ENCODE measurements at places on chromosomes 3 and 15.

GRCh38 chr3:137349557-137350348, 392.0 kb downstream of the IL20RB start:
- DNase-seq: no peak

GRCh38 chr15:60460931-60461330, 18.0 kb downstream of the ICE2 start:
- no peak for DNase-seq

- DNase-seq: no peak
Measured at GRCh38 chr15:38059665-38060064, 125.2 kb downstream of the TMCO5A start.

DNA sequence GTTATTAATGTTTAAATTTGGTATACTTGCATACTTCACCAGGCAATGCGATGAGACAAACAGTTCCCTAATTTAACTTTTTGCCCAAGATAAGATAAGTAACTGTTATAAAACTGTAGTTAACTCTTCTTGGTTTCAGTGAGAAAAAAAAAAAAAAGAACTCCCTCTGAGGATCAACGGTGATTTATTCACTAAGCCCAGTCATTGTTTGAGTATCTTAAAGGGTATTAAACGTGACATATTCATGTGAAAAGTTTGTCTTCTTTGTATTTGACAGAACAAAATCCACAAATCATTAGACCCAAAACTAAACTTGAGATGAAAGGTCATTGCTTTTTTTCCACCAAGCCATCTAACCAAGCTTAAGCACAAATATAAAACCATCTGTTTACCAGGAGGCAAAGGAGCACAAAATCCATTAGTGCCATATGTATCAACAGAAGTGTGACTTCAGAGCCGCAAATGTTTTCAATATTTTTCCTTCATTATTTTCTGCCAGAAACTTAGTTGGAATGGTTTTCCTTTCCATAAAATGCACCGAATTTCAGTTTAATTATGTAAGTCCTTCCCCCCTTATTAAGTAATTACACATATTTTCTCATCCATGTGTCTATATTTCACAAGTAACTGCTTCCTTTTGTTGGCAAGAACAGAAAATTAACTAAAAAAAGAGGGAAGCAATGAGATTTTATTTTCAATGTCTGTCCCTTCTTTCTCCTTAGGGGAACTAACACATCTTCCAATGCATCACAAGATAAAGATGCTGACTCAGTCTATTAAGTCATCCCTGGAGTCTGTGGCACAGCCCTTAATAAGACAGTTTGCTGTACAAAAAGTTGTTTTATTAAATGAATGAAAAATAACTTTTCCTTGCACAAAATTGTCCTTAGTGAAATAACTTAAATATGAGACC, 92.2 kb upstream of the RAP2B start:
- peak; percentile 58 for DNase-seq

DNA sequence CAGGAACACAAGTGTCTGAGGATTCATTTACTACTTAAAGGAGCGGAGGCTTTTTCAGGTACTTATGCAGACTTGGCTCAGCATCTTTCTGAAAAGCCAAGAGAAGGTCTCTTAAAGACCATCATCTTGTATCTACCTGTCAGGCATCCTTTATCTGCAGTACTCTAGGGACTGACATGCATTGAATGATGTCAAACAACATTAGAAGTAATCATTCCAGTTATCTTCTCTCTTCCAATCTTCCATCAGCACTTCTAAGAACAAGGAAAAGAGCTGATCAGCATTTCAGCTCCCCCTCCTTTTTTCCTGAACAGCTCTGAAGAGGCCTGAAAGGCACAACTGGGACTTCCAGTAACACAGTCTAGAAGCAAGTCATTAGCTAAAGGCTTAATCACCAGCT, 214.8 kb downstream of the KCNH8 start:
- no peak for DNase-seq

DNA sequence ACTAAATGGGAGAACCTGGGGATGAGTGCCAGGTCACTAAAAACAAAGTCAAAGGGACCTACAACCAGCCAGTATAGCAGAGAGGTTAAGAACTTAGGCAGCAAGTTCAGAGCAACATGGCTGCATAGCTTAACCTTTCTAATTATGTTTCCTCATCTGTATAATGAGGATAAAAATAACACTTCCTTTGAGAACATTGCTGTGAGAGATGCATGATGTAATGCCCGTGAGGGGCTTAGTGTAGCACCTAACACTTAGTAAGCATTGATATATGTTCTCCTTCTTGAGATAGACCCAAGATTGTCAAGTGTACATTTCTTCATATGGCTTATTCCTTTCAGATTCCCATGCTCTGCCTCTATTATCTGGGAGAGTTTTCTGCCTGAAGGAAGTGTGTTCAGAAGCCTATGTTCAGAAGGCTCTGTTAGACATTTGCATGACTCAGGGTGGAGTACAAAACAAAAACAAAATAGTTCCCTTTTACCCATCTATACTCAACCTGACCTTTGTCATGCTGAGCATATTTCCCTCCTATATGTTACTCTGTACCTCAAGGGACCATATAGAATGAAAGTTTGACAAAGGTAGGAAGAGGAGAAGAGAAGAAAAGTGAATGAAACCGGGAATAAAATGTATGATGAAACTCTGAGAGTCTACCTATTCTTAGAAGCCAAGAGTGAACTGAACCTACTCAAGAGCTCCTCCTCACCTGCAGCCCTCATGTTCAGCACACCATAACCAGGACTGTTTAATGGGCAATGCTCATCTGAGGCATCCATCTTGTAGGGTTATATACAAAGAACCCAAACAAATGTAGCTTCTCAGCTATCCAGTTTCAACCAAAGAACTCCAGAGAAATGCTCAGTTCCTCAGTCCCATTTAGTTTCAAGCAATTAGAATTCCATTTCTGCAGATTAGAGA, 70.7 kb upstream of the KCNMB2 start:
- no peak for DNase-seq

DNA sequence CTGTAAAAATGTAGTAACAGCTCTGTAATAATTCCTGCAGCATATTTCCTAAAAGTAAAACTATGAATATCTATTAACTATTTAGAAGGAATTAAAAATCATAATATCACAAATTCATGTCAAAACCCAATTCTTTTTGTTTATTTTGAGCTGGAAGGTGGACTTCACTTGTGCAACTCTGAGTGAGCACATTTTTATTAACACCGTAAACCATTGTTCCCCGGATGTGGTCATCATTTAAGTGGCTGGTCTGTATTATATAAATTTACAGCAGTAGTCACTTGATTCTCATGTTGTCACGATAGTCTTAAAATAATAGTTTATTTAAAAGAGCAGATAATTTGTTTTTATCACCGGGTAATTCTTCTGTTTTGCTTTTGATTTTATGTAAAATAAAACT, 43.0 kb upstream of the UTS2B start:
- no peak for DNase-seq

DNA sequence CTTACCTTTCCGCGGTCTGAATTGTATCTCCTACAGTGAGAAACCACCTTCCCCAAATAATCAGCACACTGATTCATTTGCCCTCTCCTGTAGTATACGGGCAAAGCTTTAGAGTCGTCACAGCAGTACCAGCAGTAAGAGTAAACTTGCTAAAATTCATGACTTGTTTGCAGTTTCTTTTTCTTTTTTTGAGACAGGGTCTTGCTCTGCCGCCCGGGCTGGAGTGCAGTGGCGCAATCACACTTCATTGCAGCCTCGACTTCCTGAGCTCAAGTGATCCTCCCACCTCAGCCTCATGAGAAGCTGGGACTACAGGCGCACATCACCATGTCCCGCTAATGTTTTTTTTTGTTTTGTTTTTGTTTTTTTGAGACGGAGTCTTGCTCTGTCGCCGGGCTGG, 11.9 kb downstream of the SCAMP5 start:
- DNase-seq: no peak

DNA sequence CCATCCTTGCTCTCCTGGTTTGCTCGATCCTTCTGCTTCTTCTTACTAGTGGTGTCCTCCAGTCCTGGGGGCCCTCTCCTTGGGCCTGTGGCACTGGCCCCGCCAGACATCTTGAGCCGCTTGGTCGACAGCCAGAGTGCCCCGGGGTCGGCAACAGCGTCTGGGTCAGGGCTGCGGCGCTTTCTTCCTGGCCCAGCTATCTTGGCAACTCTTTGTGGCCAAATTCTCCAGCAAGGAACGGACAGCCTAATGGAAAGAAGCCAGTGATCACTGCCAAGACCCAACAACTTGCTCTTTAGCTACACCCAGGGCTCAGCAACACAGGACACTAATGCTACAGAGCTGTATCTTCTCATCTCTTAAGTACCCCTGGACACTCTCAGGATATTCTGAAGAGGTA, 1.6 kb downstream of the USP19 start:
- no peak for DNase-seq

GRCh38 chr3:188432802-188433520, 279.0 kb downstream of the LPP start:
- DNase-seq: no peak

- no peak for DNase-seq
Measured at GRCh38 chr15:25796395-25796794, 66.7 kb downstream of the ATP10A start.

DNA sequence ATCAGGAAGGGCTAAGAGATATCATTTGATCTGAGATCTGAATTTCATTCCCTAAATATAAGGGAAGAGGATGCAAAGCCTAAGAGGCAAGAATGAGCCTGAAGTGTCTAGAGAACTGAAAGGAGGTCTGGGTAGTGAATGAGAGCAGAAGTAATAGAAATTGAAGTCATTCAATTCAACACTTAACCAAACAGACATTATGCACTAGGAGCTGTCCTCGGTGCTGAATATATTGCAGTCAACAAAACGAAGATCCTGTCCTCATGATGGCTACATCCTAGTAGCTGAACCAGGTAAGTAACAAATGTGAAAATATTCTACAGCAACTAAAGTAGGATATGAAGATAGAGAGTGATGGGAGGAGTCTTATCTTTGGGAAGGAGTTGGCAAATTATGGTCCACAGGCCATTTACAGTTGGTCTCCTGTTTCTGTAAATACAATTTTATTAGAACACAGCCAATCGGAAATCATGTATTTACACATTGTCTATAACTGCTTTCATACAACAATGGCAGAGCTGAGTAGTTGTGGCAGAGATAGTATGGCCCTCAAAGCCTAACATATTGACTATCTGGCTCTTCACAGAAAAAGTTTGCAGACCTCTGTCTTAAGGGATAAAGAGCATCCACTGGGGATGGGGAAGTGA, 192.9 kb upstream of the CADPS start:
- DNase-seq: peak; percentile 59

GRCh38 chr15:70875001-70875782, 17.0 kb downstream of the THAP10 start:
- peak; percentile 33 for DNase-seq

DNA sequence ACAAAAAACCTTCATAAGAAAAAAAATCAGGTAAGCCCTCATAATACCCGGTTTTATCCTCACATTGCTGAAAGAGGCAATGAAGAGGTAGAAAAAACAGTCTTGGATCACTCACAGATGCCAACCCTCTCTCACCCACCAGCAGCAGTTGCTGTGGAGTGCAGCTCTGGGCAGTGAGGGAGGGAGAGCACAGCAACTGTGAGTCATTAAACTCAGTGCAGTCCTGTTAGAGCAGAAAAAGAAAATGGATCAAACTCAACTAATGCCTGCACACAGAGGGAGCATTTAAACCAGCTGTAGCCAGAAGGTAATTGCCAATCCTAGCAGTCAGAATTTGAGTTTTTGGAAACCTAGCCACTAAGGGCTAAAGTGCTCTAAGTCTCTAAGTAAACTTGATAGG, 1050.6 kb upstream of the ALCAM start:
- DNase-seq: no peak

DNA sequence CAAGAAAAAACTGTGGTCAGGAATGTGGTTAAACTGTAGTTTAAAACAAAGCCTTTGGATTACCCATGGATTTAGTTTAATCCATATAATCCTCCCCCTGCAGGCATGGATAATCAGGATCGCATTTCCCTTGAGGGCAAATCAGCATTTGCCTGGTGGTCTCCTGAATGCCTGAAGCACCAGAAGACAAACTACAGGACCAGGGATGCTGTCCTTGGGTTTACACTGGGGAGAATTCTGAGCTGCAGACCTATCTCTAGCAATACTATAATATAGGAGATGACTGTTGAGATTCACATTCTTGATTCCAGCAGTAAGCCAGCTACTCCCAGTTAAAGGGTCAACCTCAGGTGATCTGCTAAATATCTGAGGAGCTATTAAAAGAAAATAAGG, 10.6 kb downstream of the PIK3CB start:
- DNase-seq: no peak

DNA sequence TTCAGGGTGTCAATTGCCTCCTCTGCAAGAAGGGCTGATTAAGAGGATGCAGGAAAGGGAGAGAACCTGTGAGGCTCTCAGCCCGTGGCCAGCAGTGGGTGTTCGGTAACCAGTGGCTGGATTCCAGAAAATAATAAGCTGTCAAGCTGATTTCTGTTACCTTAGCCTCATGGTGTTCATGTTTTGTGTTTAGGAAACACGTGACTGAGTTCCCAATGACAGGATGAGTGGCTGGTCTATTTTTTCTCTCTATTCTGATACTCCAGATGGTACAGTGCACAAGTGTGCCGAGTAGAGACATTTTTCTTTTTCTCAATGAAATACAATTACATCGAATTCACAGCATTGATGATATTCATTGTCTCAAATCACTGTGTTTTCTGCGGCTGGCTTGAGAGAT, 43.6 kb downstream of the EDEM1 start:
- no peak for DNase-seq

DNA sequence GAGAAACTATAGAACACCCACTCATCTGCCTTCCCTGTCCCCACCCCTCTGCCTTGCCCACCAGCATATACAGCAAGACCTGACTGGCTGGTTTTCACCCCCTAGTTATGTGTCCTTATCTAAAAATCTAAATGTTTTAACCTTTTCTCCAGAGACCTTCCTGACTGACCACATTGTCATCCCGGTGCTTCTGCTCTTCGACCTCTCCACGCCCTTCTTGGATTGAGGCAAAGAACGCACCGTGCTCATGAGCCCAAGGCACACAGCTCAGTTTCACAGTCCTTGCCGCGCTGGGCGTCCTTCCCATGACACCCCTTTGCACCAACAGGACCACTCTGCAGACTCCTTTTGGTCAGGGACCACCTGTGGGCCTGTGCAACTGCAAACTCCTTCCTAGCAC, 62.7 kb downstream of the B3GNT5 start:
- DNase-seq: no peak

GRCh38 chr3:69294014-69294766, 91.7 kb downstream of the FRMD4B start:
- DNase-seq: no peak

All from OCI-M1 (cell line).